ENCODE measurements at places on chromosomes 5 and 9.

GRCh38 chr5:133688391-133688790, 76.0 kb upstream of the FSTL4 start:
- DNase-seq, result no peak

GRCh38 chr5:96823900-96824380, 16.2 kb upstream of the ERAP1 start:
- no peak for DNase-seq

DNA sequence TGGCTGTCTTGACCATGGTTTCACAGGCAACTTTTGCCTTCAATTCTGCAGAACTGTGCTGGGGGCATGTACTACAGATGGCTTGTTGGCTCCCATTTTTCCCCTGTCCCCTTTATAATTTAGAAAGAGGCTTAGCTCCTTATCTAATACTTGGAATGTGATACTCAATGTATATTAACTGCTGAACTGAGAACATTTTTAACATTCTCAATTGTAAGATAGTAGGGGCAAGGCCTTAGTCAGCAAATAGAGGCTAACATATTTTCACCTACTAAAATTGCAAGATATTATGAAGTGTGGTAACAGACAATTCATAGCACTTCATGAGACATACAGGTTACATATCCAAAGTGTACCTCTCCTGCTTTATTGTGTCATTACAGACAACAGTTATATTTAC, 118.1 kb upstream of the ZNF366 start:
- no peak for DNase-seq

- DNase-seq, result no peak
Measured at GRCh38 chr5:61256474-61256873, 75.6 kb upstream of the ZSWIM6 start.

DNA sequence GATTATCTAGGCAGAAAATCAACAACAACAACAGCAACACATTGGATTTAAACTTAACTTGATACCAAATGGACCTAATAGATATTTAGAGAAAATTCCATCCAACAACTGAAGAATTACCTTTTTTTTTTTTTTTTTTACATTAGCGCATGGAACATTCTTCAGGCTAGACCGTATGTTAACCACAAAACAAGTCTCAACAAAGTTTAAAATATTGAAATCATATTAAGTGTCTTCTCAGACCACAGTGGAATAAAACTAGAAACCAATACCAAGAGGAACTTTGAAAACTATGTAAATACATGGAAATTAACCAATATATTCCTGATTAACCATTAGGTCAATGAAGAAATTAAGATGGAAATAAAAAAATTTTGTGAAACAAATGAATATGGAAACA, 315.8 kb downstream of the CSNK1G3 start:
- DNase-seq, result no peak

DNA sequence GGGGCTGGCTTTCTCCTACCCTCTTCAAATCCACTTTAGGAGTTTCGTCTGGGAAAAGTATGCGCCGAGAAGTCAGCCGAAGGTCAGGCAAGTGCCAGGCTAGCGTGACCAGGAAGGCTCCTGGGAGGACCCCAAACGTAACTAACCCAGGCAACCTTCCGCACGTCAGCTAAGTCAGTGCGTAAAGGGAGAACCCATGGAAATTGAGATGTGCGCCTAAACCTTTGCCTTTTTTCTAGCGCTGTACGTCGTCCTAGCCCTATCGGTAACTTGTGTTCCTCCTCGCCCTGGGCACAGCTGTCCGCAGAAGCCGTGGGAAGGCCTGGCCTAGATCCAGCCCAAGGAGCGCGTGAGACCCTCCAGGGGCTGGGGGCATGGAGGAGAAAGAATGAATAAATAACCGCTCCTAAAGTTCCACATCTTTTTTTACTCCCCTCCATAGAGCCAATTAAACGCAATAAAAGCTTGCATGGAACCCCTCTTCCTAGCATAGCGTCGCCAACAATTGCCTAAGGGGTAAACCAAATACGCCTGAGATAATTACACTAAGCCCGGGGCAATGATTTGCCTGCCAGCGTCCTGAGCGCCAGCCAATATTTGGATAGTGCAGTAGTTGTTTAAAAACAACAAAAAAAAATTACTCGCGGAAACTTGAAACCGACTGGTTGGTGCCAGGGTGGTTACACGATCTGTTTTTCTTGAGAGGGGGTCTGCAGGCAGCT, 4.0 kb upstream of the FOXB2 start:
- DNase-seq, result no peak

DNA sequence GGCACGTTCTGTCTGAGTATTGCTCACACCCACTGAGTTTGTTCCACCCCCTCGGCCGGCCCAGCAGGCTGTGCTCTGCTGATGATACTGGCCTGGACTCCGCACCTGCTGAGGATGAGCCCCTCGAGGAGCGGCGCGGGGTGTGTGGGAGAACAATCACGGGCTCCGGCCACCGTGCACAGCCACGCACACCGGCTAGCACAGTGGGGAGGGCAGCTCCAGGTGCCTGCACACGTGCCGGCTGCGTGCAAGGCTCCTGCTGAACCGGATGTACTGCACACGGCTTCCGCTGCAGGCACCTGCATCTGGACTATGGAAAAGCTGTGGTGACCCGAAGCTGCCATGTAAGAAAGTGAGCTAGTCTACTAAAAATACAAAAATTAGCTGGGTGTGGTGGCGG, 485.2 kb upstream of the CDH9 start:
- DNase-seq, result no peak

DNA sequence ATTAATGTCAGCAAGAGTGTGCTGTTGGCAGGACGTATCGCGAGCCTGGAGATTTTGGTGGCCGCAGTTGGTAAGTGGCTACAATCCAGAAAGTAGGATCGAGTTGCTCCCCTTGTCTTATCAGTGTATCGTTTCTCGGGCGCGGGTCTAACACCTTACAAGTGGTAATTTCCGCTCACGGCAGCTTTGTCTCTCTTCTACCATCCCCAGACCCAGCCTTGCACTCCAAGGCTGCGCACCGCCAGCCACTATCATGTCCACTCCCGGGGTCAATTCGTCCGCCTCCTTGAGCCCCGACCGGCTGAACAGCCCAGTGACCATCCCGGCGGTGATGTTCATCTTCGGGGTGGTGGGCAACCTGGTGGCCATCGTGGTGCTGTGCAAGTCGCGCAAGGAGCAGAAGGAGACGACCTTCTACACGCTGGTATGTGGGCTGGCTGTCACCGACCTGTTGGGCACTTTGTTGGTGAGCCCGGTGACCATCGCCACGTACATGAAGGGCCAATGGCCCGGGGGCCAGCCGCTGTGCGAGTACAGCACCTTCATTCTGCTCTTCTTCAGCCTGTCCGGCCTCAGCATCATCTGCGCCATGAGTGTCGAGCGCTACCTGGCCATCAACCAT, 1.1 kb downstream of the PTGER4 start:
- no peak for DNase-seq

- no peak for DNase-seq
Measured at GRCh38 chr5:87195104-87195591, 72.5 kb upstream of the RASA1 start.

Measured in NCI-H1694 treated with DMSO at 0.1 percent for 48 hours (cell line).